ENCODE measurements at places on chromosomes 5 and 9. TPM values are rescaled to one million over a fixed set of nuclear protein-coding genes. Genes with fewer than 3 reads are reported as not detected.

DNA sequence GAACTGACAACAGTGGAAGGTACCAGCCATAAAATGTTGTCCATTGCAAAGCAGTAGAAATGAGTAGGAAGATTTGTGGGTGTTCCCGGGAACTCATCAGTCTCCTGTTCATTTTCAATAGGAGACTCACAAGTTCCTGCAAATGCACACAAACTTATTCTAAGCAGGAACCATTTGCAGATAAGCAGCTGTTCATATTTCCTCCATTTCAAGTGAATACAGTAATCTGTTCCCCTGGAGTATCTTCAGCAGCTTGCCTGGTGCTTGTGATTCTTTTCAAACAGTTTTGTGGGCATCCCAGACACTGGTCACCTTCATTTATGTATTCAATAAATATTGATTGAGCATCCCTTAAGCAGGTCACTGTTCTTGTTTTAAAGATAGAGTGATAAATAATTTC is 1315.5 kb upstream of the C9orf72 start:
- DNase-seq, result no peak
- no peak overlapping the region for H3K4me3 ChIP-seq
- no peaks in the 10 kb centered on the region for H3K4me1 ChIP-seq
- H3K27me3 ChIP-seq, result no peaks in the 10 kb centered on the region
- no peak overlapping the region for H3K27ac ChIP-seq

GRCh38 chr5:173103411-173103810 is 40.9 kb upstream of the BNIP1 start:
- H3K27me3 ChIP-seq, result no peaks in the 10 kb centered on the region
- H3K4me1 ChIP-seq, result no peaks in the 10 kb centered on the region
- DNase-seq, result no peak

- H3K4me3 ChIP-seq, result no peak overlapping the region
- DNase-seq, result no peak
- H3K36me3 ChIP-seq, result no peaks in the 10 kb centered on the region
- H3K27me3 ChIP-seq, result no peaks in the 10 kb centered on the region
Observed at GRCh38 chr5:80184235-80185023, 71.4 kb downstream of the SERINC5 start.

CDH9 gene
- not detected for total RNA-seq

All from natural killer cell (primary cell).